ENCODE measurements at places on chromosomes 6 and 20.

- no peak for DNase-seq
Observed at GRCh38 chr6:13091192-13091591, 237.1 kb downstream of the TBC1D7 start.

DNA sequence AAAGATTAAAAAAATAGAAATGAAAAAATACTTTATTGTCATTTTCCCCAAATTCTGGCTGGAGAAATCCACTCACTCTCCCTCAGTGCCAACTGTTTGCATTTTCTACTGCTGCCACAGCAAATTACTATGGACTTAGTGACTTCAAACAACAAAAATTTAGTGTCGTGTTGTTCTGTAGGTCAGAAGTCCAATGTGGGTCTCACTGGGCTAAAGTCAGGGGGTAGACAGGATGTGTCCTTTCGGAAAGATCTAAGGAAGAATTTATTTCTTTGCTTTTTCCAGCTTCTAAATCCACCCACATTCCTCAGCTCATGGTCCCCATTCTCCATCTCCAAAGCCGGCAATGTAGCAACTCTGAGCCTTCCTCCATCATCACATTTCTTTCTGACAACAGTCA, 453.3 kb downstream of the KIF16B start:
- no peak for DNase-seq

GRCh38 chr20:39935901-39936300, 753.1 kb downstream of the MAFB start:
- no peak for DNase-seq

- DNase-seq: no peak
Observed at GRCh38 chr6:101445527-101445926, 52.0 kb downstream of the GRIK2 start.

- DNase-seq: no peak
Observed at GRCh38 chr6:109465772-109466171, 10.2 kb upstream of the MICAL1 start.

- DNase-seq: no peak
Observed at GRCh38 chr6:71452697-71453370, 164.2 kb downstream of the OGFRL1 start.

Data from left renal pelvis (tissue), 4 donors.